Heart left ventricle (tissue), 16 donors: ENCODE measurements at places on chromosomes 16 and 17. TPM values are rescaled to one million over a fixed set of nuclear protein-coding genes. Genes with fewer than 3 reads are reported as not detected.

DNA sequence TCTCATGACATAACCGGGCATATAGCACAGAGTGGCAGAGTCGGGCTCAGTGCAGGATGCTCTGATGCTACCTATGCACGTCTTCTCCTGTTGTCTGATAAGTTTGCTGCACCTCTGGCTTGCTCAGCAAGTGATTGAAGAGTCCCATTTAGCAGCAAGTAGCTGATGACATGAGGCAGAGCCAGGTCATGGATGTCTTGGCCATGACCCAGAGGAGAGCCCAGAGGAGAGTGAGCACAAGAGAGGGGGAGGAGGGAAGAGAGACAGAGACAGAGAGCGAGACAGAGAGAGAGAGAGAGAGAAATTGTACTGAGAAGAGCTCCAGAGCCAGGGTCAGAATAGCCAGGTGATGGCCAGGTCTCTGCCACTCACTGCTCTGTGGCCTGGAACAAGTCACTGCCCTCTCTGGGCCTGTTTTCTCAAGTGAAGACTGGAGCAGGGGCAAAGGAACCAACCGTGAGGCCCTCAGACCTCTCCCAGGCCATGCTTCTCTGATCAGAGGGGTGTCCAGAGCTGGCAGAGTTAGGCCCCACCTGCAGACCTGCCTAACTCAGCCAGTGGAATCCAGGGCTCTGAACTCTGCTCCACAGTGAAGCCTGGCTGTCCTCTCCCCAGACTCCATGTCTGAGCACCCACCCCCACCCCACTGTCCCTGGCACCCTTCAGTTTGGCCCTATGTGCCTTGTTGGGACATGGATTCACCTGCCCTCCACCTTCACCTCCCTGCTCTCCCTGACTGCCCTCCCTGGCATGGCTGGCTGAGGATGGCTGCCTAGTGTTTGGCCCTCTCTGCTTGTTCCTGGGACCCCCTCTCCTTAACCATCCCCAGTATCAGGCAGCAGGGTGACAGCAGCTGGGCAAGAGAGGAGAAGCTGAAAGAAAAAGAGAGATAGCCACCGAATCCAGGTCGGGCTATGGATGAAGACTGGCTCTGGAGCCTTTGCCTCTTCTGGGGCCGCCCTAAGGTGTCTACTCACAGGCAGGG lies 4.3 kb upstream of the KRT35 start:
- DNase-seq = no peak

DNA sequence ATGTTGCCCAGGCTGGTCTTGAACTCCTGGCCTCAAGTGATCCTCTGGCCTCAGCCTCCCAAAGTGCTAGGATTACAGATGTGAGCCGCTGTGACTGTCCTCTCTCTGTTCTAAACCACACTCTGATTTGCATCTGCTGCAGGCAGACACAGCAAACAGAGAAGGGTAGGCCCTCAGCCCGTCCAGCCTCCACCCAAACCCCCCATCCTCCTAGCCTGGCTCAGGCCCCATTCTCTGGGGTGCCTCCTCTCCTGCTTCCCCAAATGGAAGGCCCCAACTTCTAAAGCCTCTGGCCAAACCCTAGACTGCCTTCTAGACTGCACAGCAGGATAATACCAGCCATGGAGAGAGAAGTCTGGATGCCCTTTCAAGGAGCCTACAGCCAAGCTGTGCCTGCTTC lies 4.1 kb upstream of the GFAP start:
- no peak for DNase-seq

- no peak for DNase-seq
These were observed 1.8 kb downstream of the MPP2 start for GRCh38 chr17:43905400-43905984.

GRCh38 chr16:57062329-57062728 lies 30.1 kb upstream of the CPNE2 start:
- no peak for DNase-seq

DNA sequence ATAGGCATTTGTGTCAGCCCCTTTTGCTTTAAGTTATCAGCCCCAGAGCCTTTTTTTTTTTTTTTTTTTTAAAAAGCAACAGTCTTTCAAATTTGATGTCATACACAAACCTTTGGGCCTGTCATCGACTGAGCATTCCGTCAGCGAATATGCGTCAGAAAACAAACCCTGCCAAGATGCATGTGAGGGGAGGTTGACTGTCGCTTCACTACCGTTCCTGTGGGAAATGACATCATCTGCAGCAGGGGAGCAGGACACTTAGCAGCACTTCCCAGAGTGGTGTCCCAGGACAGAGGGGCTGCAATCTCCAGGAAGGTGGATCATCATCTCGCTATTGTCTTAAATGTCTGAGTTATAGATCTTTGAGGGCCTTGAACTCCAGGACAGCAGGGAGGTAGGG lies 358.3 kb downstream of the SNX29 start:
- no peak for DNase-seq

Gene CRK
- total RNA-seq = 28.8 TPM

Gene AARS1
- total RNA-seq = 55.2 TPM

Gene CACNB1
- 13.4 TPM for total RNA-seq

Gene TVP23B
- 25.2 TPM for total RNA-seq

Gene AIPL1
- total RNA-seq = not detected

- DNase-seq = no peak
These were observed 25.9 kb upstream of the FAAP100 start for GRCh38 chr17:81578038-81578441.

Gene HAS3
- total RNA-seq = 1.2 TPM
